ENCODE measurements at places on chromosomes 1 and 21.

DNA sequence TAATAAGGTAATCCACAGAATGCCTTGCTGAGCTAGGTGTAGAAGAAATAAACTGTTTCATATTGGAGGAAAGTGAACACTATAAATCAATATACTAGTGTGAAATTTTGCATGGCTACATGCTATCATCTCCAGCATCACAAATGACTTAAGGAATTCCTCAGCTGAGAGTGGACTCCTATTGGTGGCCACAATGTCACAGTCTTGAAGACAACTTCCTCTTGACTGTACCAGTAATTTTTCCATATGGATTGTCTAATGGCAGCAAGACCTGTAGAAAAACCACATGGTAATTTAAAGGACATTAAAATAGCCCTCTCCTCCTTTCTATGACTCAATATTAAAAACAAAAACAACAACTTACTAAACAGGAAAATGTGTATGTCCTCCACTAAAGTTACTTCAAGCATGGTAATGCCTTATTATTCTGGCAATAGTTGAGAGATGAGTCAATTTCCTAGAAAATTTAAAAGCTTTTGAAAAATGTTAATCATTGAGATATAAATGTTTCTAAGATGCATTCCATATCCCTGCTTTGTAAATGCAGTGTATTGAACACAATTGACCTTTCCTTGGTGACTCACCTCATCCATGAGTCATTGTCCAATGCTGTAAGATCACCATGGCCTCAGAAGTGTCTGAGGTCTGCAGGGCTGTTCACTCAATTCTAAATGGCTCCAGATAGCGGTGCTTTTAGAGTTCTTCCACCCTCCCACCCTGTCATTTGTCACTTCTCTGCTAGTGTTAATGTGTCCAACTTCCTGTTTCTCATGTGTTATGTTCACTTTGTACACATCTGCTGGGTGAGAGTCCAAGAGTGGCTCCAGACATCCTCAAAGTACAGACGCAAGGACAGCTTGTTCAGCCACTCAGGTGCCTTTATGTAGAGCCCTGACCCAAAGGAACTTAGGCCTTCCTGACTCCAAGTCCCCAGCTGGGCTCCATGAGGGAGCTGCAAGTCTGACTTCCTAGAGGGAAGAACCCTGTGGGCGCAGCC is 32.8 kb upstream of the DNASE2B start:
- peak; percentile 68 for DNase-seq

DNA sequence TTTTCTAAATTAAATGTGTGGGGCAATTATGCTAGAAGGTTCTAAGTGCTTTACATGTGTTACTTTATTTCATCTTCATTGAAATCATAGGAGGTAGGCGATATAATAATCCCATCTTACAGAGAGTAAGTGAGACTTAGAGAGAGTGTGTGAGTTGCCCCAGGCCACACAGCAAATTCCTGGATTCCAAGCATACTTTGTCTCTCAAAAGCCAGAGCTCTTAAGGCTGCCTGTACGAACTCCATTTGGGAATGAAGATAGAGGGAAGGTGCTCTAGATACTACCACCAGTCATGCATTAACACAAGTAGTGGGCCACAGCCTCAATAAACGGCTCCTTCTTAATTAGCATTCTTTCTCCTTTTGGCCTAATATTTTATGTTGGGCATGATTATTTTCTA is 170.1 kb downstream of the SIPA1L2 start:
- no peak for DNase-seq

DNA sequence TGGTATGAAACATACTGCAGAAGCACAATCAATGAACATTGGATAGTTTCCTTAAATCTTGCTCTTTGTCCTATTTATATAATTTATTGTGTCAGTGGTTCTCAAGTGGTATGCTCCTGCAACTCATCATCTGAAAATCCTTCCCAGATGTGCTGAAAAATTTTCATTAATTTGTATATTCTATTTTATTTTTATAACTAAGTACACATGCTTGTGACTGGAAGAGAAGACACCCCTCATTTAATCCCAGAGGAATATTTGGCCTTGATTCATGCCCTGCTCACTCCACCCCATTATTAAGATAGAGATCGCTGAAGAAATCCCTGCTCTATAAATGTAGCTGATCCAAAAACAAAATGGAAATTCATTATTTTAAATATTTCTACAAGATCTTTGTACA is 870.5 kb upstream of the CXADR start:
- DNase-seq: no peak

DNA sequence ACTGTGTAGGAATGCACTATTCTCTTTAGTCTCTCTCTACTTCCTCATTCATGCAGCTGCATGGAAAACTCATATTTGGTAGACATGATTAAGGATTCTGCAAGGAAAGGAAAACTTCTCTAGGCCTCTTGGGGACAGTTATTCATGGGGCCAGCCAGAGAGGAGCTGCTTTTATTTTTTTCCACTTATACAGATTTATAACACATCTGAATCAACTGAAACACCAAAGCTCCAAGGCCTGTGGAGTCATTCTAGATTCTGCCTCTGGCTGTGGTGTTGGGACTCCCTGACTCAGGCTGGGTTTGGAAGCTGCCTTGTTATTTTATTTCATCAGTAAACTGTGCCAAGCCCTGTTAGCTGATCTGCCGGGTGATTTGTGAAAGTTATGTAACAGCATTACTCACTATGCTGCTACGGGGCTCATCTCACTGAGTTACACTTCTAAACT is 83.9 kb upstream of the EDEM3 start:
- peak; percentile 40 for DNase-seq

- DNase-seq: no peak
Observed at GRCh38 chr1:18921516-18922251, 19.3 kb upstream of the ALDH4A1 start.
